ENCODE measurements at places on chromosomes 1 and 21. TPM values are rescaled to one million over a fixed set of nuclear protein-coding genes. Genes with fewer than 3 reads are reported as not detected.

Gene REN
- not detected for total RNA-seq

DNA sequence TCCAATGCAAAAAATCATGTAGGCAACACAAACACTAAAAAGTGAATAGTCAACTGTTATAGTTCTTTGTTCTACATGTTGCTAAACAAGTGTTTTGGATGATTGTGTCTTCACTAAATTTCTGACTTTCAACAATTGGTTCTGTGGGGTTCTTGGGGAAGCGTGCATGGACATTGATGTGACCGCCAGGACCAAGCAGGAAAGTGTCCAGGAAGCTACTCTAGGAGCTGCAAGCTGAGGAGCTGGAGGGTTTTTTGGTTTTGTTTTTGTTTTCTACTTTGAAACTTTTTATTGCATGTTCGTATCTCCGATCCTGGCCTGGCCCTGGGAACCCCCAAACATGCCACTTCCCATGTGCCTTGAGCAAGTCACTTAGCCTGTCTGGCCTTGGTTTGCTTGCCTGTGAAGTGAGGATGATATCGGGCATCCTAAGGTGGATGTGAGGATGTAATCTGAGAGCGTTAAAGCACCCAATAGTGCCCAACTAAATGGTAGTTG, 8.0 kb downstream of the TMPRSS3 start:
- H3K4me1 ChIP-seq = peaks cover 65% of the 10 kb centered on the region
- no peaks in the 10 kb centered on the region for H3K27me3 ChIP-seq
- no peak for DNase-seq
- peak overlapping the region; percentile 40 for H3K27ac ChIP-seq
- H3K4me3 ChIP-seq = no peak overlapping the region

GRCh38 chr1:36089393-36090121, 865 bp downstream of the ADPRS start:
- no peak for DNase-seq
- peak overlapping the region; percentile 90 for H3K4me3 ChIP-seq
- H3K4me1 ChIP-seq = peaks cover 9% of the 10 kb centered on the region
- peak overlapping the region; percentile 83 for H3K27ac ChIP-seq
- peaks cover 3% of the 10 kb centered on the region for H3K27me3 ChIP-seq

DNA sequence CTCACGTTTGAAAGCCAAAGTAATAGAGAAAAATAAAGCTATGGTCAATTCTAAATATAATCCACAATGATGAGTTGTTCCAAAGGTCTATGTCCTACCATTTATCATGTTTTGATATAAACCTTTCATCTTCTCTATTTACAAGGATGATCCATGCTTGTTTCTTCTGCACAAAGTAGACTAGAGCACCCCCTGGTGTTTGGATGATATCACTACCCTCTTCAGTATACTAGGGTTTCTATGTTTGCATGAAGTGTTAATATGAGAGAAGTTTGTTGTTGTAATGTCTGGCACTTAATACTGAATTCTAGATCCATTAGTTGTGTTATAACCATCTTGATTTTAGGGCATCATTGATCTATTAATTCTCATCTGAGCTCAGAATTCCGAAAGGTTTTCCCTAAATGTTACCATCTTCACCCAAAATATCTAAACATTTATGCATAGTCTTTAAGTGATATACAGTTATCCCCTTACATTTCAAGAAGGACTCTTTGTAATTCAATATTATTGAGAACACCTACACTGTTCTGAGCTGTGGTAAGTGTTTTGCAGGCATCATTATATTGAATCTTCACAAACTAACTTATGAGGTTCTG, 21.1 kb downstream of the CLDN8 start:
- H3K4me1 ChIP-seq = no peaks in the 10 kb centered on the region
- DNase-seq = no peak
- H3K27ac ChIP-seq = no peak overlapping the region
- H3K27me3 ChIP-seq = no peaks in the 10 kb centered on the region
- no peak overlapping the region for H3K4me3 ChIP-seq

GRCh38 chr1:176196728-176197127, 10.4 kb downstream of the COP1 start:
- H3K36me3 ChIP-seq = peaks cover 33% of the 10 kb centered on the region
- no peak overlapping the region for H3K4me3 ChIP-seq
- no peak overlapping the region for H3K27ac ChIP-seq
